ENCODE measurements at places on chromosomes 13 and 19.

- DNase-seq: no peak
Measured at GRCh38 chr19:3333020-3333583, 33.3 kb upstream of the NFIC start.

DNA sequence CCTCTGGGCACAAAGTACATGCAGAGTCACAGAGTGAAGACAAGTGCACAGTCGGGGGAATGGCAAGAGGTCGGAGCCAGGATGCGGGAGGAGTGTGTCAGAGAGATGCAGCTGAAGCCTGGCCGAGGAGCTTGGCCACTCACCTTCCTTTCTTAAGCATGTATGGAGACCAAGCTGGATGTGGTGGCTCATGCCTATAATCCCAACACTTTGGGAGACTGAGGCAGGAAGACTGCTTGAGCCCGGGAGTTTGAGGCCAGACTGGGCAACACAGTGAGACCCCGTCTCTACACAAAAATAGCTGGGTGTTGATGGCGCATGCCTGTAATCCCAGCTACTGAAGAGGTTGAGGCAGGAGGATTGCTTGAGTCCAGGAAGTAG, 67.0 kb downstream of the LATS2 start:
- DNase-seq: no peak

DNA sequence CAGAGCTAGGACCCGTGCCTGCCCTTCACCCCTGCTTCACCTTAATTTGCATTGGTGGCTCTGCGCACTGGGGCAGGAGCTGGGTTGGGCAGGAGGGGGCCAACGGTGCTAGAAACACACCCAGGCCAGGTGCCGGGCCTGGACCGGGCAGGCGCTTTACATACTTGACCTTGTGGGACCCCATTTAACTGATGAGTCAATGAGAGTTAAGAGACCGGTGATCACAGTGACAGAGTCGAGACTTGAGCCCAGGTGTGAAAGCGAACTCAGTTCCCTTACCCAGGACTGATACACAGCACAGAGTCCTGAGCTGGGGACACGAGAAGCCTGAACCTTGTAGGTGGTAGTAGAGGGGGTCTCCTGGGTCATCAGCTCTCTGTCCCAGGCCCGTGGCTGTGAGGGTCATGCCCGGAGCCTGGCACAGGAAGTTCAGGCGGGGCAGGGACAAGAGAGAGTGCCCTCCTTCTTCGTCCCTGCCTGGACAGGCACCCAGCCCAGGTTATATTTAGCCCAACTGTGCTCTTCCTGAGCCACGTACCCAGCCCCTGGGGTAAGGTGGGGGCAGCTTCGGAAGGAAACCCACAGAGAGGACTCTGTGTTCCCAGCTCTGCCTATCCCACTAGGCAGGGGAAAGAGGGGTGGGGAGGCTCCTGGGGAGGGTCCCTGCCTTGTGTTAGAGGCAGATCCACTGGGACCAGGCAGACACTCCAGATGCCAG, 1.9 kb downstream of the PRX start:
- DNase-seq: no peak

DNA sequence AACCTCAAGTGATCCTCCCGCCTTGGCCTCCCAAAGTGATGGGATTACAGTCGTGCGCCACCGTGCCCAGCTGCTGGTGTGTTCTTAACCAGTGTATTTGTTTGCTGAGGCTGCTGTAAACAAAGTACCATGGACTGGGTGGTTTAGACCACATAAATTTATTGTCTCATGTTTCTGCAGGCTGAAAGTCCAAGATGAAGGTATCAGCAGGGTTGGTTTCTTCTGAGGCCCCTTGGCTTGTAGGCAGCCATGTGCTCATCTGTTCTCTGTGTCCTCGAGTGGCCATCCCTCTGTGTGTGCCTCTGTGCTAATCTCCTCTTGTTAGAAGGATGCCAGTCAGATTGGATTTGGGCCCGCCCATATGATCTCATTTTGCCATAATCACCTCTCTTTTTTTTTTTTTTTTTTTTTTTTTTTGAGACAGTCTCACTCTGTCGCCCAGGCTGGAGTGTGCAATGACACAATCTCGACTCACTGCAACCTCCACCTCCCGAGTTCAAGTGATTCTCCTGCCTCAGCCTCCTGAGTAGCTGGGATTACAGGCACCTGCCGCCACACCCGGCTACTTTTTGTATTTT, 31.8 kb downstream of the PEX11G start:
- DNase-seq: no peak

- DNase-seq: no peak
Measured at GRCh38 chr19:12800923-12801465, 606 bp downstream of the PRDX2 start.

- DNase-seq: no peak
Measured at GRCh38 chr13:40063703-40064102, 408.2 kb downstream of the COG6 start.

DNA sequence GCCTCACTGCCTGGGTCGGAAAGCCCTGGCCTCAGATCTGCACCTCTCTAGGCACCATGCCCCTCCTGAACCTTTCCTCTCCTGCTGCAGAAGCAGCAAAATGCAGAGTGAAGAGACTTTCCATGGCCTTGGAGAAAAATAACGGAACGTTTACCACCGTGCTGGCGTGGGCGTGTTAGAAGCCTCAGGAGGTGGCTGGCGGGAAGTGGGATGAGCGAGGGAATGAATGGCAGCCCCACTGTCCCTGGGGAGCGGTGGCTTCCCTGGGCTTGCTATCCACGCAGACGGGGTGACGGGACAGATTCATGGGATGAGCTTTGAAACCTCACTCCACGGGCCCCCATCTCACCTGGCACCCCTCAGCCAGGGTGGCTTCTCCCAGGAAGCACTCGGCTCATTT, 4.3 kb downstream of the TEX29 start:
- DNase-seq: no peak

- no peak for DNase-seq
Measured at GRCh38 chr13:42874221-42874620, 92.8 kb downstream of the FAM216B start.

GRCh38 chr13:23463661-23464060, 30.2 kb upstream of the SACS start:
- no peak for DNase-seq

DNA sequence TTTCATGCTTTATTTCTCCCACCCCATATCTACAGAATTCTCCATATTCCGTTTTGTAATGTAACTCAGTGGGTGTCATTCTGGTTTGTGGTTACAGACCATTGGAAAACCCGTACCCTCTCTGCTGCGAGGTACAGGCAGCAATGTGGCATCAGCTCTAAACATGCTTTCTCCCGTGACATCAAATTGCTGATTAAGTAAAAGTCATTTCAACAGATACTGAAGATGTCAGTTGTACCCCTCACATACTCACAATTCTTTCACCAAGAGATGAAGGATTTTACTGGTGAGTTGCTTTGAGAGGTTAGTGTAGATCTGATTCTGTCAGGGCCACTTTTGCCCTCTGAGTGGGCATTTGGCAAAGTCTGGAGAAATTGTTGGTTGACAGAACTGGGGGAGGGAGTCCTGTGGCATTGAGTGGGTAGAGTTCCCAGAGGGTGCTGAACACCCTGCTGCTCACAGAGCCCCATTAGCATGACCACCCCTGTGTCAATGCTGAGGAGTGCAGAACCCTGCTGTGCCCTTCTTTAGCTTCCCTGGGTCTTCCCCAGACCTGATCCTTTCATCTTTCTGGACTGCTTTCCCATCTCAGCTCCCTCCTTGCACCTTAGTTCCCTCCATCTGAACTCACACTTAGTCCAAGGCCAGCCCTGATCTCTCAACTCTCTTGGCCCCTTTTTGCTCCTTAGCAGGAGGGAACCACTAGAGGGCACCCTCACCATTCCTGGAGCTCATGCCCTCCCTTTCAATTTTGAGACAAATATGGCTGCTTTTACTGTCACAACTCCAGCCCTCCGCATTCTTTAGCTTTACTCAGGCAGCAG, 39.9 kb upstream of the CEACAM8 start:
- DNase-seq: no peak

- DNase-seq: no peak
Measured at GRCh38 chr19:11359421-11359820, 4.2 kb downstream of the PLPPR2 start.

DNA sequence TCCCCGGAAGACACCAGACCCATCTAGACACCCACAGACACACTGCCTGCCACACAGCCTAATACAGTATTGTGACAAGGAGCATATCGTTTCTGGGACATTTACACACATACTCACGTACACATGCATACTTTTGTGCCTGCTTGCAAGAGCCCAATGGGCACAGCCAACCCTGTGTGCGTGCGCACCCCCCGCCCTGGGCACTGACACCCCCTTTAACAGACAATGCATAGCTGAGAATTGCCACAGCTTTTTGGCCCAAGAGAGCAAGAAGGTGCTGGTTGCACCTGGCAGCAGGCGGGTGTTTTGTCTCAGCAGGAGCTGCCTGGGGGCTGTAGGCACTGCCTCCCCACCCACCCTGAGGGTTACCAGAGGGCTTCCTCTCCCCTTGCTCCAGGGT, 1.7 kb upstream of the NFIX start:
- DNase-seq: no peak

- DNase-seq: no peak
Measured at GRCh38 chr19:17202249-17202648, 12.9 kb upstream of the USE1 start.

GRCh38 chr19:55643887-55644176, 383 bp downstream of the ZNF581 start:
- DNase-seq: no peak

DNA sequence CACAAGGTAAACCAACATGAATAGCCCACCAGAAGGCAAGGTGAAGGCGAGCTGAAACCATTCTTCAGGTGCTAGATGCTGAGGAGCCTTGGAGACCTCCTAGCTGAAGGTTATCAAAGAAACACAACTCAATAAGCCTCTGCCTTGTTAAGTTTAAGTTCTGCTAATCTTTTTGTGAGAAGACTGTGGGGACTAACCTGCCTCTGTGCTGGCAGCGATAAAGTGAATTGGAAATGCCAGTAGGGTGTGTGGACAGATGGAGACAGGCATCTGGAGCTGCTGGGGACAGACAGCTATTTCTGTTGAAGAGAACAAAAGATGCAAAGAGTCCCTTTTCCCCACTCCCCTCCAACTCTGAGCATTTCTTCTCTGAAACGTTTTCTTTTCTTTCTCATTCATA, 33.5 kb upstream of the FLT1 start:
- no peak for DNase-seq

- DNase-seq: no peak
Measured at GRCh38 chr13:47000165-47000564, 103.3 kb upstream of the HTR2A start.

- peak; percentile 50 for DNase-seq
Measured at GRCh38 chr19:6417713-6418561, 6.7 kb downstream of the KHSRP start.

GRCh38 chr13:20714161-20714560, 10.7 kb downstream of the IL17D start:
- no peak for DNase-seq

- DNase-seq: no peak
Measured at GRCh38 chr19:41479757-41480191, 36.8 kb downstream of the ERICH4 start.

DNA sequence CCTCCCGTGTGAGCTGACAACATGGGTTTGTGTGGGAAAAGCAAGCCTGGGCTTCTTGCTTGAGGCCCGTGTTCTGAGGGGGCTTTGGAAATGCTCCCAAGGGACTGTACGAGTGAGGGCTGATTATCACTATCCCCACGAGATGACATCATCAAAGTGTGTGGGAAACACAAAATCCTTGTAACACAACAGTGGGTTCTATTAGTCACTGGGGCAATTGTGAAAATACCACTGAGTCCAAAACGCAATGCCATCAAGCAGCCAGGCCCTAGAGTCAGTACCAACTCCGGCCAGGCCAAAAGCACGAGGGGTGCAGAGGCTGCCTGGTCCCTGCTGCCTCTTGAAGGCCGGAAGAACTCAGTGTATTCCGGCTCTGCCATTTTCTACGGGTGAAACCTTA, 29.6 kb downstream of the CAPS start:
- DNase-seq: no peak

- no peak for DNase-seq
Measured at GRCh38 chr19:15436012-15436825, 13.5 kb downstream of the WIZ start.

DNA sequence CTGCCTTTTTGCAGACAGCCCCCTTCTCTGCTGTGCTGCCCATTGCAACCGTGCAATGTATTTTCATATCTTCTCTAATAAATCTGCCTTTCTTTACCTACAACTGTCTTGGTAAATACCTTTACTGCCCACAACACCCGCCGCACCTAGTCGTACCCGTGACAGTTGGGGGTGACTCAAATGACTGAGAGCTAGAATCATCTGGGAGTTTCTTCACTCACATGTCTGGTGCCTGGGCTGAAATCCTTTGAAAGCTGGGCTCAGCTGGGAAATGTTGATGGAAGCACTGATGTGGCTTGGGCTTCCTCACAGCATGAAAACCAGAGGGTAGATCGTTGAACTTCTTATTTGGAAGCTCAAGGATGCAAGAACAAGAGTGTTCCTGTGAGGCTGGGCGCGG, 2.8 kb upstream of the PNMA8A start:
- DNase-seq: no peak

DNA sequence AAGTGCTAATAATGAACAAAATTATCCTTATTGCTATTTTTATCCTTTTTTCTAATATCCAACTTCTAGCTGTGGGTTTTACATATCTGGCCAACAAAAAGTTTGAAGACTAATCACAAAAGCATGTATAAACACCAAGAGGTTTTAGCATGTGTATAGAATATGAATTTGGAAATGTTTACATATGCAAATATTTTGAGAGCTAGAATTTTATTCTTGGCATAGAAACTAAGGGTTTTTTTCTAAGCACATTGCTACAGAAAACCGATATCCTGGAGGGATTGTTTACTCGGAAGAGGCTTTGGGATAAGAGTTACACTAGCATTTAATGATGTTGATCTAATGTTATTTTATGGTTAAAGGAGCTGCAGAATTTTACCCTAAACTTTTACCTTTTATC, 392.1 kb downstream of the EFNB2 start:
- DNase-seq: no peak

DNA sequence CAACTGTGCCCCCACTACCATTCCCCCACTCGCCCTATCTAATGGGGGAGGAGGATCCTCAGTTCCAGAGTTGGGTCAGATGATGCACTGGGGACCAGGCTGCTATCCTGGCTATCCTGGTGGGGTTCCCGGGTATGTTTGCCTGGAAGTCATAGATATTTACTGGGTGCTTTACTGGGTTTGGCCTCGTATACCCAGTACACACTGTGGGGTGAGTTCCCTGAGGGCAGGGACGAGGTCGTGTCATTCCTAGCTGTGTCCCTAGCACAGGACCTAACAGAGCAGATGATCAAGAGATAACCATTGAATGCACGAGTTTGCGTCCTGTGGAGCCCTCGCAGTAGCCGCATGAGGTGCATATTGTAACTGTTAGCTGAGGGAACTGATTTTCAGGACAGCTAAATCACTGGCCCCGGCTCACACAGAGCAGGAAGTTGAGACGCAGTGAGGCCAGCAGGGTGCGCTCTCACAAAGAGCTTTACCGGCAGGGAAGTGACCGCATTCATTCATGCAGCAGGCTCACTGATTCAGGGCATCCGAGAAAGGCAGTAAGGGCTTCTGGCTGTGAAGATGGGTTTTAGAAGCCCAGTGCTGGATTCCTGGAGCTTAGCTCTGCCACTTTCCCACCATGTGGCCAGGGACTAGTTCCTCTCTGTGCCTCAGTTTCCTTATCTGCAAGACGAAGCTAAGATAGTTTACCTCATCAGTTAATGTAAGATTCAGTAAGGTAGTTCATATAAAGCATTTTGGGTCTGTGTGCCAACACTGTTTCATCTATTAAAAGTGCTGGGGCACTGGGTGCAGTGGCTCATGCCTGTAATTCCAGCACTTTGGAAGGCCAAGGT, 6.0 kb downstream of the RUVBL2 start:
- no peak for DNase-seq

Measured in ureter (tissue), 1 donor.